ENCODE measurements at places on chromosomes 5 and 9.

DNA sequence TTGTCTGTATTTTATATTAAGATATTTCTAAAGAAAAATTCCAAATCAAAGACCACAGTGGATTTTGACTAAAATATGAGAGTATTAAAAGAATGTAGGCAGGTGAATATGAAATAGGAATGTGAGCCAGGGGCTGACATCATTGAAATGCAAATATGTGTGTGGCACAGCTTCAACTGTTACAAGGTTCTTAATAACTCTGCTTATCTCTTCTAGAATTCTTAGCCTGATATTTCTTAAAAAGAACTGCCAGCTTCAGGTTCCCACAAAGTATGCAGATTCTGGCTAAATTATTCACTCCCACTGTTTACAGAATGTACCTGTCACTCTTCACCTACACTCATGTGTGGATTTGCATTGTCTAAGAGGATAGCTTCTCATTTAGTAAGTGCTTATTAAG is 274.4 kb downstream of the DIRAS2 start:
- DNase-seq, result no peak

DNA sequence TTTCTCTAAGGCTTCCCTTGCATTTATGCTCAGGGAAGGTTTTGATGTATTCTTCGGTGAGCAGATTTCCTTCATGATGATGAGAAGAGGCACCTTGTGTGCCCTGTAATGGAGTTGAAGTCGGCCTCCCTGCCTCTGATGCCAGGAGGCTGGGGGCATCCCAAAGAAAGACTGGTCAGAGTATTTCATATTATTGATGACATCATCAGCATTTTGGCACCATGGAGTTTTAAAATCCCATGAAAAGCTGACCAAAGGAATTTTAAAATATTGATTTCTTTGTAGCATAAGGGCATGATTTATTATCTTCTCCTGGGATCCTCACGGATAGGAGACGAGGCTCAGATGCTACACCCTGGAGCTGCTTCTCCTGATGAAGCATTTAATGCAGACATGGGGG is 231.2 kb upstream of the IRX1 start:
- DNase-seq, result no peak

- DNase-seq, result no peak
Observed at GRCh38 chr9:135701959-135702721, at the start of gene KCNT1. Gene KCNT1, plus strand, starts transcription at chr9:135702185. Its CDS starts 74 bp downstream, at chr9:135702259.

- DNase-seq, result no peak
Observed at GRCh38 chr9:128551657-128552152, 682 bp upstream of the SPTAN1 start.

DNA sequence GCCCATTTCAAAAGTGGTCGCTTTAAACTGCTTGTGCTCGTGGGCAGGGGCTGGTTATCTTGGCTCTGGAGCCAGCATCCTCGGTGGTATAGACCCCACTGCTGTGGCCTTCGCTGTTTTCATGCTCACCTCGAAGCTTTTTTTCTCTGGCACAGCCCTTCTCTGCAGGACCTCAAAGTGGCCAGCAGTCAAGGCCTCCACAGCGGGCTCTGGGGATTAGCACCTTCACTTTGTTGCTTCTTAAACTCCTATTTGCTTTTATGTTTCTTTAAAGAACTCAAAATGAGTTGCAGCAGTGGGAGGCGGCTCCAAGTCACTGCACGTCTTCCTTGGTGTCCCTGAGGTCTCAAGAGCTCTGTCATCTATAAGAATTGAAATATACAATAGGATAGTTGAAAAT is 165.1 kb downstream of the CACNA1B start:
- no peak for DNase-seq

DNA sequence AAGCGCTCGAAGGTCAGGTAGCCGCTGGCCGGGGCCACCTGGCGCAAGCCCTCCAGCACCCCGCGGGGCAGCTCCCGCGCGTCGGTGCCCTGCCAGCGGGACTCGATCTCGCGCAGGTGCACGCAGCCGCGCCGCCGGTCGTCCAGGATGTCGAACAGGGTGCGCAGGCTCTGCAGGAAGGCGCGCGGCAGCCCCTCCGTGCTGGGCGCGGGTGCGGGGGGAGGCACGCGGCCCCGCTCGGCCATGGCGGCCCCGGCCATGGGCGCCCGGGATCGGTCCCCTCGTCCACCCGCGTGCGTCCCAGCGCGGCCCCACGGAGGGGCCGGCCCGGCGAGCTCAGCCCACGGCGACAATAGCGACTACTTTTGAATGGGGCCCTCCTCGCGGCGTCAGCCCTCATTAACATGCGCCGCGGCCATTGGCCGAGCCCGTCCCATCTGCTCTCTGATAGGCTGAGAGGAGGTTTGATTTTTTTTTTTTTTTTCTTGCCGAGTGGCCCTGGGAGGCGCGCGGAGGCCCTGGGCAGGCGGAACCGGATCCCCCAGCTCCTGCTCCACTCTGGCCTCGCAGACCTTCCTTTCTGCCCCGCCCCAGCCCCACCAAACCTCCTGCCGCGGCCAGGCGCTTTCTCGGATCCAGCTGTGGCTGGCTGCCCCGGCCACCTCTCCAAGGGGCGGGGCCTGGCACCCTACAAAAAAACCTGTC is at the start of gene SAPCD2:
TSS of gene SAPCD2 (minus strand) at position 357 of the 705 bp plus-strand sequence. CDS start at position 260, 97 bp downstream.
- peak; percentile 74 for DNase-seq

DNA sequence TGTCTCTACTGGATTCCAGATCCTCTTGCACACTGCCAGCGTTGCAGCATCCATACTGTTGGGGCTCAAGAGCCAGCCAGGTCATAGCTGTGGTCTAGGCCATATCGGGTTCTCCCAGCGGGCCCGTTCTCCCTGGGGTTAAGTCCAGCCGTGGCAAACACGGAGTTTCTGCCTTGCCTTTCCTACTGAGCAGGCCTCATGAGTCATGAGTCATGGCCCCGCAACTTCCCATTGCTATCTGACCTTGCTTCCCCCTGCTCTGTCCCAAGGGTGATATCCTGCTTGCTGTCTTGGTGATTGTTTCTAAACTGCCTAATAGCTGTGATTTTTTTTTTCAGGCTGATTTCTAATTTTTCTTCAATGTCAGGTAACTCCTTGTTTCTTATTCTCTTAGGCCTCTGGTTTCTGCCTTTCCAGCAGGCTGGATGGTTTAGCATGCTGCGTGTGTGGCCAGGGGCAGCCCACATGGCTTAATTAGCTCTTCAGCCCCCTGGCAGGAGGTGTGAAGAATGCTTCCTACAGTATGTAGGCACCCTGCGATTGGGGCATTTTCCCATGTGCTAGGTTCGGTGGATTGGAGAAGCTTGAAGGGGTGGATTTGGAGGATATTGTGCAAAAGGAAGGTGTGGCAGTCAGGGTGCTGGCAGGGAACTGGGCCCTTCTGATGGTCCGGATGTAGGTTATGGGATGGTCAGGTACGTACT is 18.7 kb downstream of the DAPK1 start:
- no peak for DNase-seq

GRCh38 chr5:27437594-27438200 is 399.3 kb upstream of the CDH9 start:
- no peak for DNase-seq

- DNase-seq, result peak; percentile 78
Observed at GRCh38 chr9:127904561-127905003, 5.2 kb upstream of the ST6GALNAC6 start.

- no peak for DNase-seq
Observed at GRCh38 chr5:131068893-131069643, 96.0 kb downstream of the HINT1 start.

DNA sequence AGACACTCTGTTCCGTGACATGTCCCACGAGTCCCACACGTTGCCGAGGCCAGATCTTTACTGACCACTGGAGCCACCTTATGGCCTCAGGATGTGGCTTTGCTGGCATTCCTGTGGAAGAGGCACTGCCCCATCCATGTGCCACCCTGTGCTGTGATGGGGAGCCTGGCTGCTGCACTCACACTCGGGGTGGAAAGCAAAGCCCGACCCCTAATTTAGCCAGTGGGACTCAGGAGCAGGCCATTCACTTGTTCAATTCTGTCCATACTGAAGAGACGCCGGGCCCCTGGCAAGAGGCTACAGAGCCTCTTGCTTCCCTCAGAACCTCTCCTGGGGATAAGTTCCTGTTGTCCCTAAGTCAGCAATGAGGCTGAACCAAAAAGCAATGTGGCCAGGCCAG is 18.6 kb upstream of the CEP72 start:
- DNase-seq, result no peak

DNA sequence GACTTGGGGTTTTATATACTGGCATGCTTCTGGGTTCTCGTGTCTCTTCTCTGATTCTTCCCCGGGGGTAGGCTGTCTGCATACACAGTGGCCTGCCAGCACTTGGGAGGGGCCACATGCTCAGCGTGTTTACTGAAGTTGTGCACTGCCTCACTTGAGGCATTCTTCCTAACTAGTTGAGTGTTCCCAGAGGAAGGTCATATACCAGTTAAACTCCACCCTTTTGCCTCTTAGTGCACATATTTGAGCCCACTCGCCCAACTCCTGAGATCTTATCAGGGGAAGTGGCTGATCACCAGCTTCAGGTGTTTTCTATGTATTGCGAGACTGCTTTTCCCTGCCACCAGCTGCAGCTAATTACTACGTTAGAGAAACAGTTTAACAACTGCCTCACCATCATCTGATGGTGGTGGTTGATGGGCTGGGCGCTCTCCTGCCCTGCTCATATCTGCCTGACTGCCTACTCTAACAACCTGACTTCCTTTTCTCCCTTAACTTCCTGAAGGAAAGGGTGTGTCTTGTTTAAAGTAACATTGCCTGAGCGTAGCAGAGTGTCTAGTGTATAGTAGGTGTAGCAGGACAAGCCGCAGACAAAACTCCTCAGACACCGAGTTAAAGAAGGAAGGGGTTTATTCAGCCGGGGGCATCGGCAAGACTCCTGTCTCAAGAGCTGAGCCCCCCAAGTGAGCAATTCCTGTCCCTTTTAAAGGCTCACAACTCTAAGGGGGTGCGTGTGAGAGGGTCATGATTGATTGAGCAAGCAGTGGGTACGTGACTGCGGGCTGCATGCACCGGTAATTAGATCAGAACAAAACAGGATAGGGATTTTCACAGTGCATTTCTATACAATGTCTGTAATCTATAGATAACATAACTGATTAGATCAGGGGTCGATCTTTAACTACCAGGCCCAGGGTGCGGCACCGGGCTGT is 60.1 kb upstream of the CLINT1 start:
- no peak for DNase-seq

GRCh38 chr5:73201547-73202513 is 28.8 kb downstream of the TMEM174 start:
- DNase-seq, result peak; percentile 33

GRCh38 chr9:22211588-22212360 is 202.7 kb upstream of the CDKN2B start:
- no peak for DNase-seq

GRCh38 chr9:134689321-134690181 is 47.9 kb downstream of the COL5A1 start:
- DNase-seq, result no peak

DNA sequence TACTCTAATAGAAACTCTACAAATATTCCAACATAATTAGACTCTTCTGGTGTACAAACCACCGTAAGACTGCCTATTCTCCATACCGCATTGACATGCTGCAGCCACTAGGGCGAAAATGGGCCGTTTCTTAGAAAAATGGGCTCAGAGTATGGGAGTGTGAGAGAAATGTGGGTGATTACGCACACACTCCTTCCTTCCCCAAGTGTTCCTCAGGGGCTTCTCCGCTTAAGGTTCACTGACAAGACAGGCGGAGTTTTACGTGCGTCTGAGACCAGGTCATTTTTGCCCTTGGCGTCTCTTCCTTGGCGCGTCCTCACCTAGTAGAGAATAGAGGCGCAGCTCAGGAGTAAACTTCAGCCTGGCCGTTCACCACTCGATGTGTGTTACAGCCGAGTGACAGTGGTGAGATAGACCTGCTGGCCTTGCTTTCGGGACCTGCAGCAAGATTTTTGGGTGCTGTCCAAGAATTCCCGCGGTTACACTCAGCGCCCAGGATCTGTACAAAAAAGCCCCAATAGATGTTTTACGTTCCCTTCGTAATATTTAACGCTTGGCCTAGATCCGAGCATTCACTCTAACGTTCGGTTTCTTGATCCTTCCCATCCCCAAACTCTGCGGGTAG is 1.8 kb upstream of the NTRK2 start:
- DNase-seq, result peak; percentile 39

GRCh38 chr5:164941132-164941531 is 1435.7 kb downstream of the MAT2B start:
- DNase-seq, result no peak

GRCh38 chr5:74685979-74686631 is 1.1 kb downstream of the HEXB start:
- no peak for DNase-seq

DNA sequence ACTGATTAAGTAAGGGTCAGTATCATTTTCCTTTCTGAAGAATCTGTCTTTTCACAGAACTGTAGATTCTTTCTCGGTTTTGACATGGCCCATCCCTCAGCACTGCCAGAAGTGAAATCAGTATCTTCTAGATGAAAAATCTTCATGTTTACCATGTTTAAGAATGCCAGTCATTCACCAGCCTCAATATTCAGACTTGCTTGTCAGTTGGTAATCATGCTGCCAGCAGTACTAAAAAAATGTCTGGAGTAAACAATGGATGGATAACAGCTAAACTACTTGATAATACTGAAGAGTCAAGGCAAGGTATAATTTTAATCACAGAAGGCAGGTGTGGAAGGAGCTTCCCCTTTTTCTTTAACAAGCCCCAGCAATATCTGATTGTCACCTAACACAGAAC is 306.8 kb upstream of the DMAC1 start:
- DNase-seq, result no peak

GRCh38 chr5:121462441-121462840 is 389.2 kb upstream of the FTMT start:
- no peak for DNase-seq

DNA sequence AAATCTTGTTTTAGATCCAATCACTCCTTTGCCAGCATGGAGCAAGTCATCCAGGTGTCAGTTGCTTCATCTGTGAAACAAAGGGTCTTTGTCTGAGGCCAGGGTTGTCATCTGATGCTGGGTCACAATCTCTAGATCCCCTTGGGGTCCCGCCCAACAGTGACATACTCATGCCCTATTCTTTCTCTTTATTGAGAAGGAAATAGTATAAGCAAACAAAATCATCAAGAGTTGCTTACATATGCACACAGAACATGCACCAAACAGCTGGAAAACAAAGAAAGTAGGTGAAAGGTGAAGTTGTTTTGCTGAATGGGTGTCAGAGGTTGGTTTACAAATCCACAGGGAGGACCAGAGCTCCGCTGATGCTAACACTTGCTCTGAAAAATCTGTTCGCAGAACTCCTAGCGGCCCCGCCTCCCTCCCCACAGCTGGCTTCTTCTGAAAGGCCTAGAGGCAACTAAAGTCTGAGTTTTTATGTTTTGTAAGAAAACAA is 106.1 kb upstream of the SLC44A1 start:
- DNase-seq, result no peak

GRCh38 chr5:2542821-2543220 is 208.7 kb downstream of the IRX2 start:
- DNase-seq, result no peak

GRCh38 chr5:156590978-156591377 is 259.1 kb upstream of the PPP1R2B start:
- DNase-seq, result no peak

- no peak for DNase-seq
Observed at GRCh38 chr5:96973532-96974401, 37.9 kb downstream of the LNPEP start.

DNA sequence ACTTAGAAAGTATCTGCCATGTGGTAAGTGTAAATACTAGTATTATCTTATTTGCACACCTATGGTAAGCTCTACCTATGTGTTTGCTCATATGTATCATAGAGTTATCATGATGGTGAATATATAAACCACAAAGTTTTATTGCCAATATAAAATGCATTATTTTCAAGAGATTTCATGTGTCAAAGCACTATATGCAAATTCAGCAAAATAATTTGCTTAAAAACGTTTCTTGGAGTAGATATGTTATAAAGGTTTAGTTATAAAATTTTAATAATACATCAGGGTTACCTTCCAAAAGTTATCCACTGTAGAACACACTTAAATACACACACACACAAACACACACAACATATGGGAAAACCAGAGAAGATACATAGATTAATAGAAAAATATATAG is 1431.7 kb upstream of the C9orf72 start:
- no peak for DNase-seq
